ENCODE measurements at places on chromosomes 3 and 15. TPM values are rescaled to one million over a fixed set of nuclear protein-coding genes. Genes with fewer than 3 reads are reported as not detected.

The PGBD4 gene
- total RNA-seq: 0.84 TPM

The TMEM40 gene
- total RNA-seq: not detected

The HCLS1 gene
- total RNA-seq: 1.3 TPM

The FSIP1 gene
- total RNA-seq: 0.73 TPM

GRCh38 chr15:43093026-43093425, 12.8 kb downstream of the UBR1 start:
- peaks cover 36% of the 10 kb centered on the region for H3K36me3 ChIP-seq
- DNase-seq: no peak
- no peaks in the 10 kb centered on the region for H3K4me1 ChIP-seq
- H3K27ac ChIP-seq: no peak overlapping the region
- no peak overlapping the region for H3K4me3 ChIP-seq
- H3K27me3 ChIP-seq: no peaks in the 10 kb centered on the region

GRCh38 chr3:45473841-45474240, 85.5 kb downstream of the LARS2 start:
- no peak overlapping the region for H3K27ac ChIP-seq
- DNase-seq: no peak
- no peaks in the 10 kb centered on the region for H3K4me1 ChIP-seq
- peaks cover 42% of the 10 kb centered on the region for H3K36me3 ChIP-seq
- no peaks in the 10 kb centered on the region for H3K27me3 ChIP-seq
- no peak overlapping the region for H3K4me3 ChIP-seq

DNA sequence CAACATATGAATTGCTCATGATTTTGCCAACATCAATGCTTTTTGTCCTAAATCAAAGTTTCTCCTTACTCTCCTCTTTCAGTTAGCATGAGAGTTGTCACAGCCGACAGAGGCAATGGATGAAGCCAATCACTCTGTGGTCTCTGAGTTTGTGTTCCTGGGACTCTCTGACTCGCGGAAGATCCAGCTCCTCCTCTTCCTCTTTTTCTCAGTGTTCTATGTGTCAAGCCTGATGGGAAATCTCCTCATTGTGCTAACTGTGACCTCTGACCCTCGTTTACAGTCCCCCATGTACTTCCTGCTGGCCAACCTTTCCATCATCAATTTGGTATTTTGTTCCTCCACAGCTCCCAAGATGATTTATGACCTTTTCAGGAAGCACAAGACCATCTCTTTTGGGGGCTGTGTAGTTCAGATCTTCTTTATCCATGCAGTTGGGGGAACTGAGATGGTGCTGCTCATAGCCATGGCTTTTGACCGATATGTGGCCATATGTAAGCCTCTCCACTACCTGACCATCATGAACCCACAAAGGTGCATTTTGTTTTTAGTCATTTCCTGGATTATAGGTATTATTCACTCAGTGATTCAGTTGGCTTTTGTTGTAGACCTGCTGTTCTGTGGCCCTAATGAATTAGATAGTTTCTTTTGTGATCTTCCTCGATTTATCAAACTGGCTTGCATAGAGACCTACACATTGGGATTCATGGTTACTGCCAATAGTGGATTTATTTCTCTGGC, 2.5 kb downstream of the OR4F6 start:
- DNase-seq: no peak
- H3K27ac ChIP-seq: no peak overlapping the region
- no peaks in the 10 kb centered on the region for H3K27me3 ChIP-seq
- H3K4me3 ChIP-seq: no peak overlapping the region
- no peaks in the 10 kb centered on the region for H3K36me3 ChIP-seq

GRCh38 chr3:58164906-58165821, 45.6 kb downstream of the DNASE1L3 start:
- H3K27ac ChIP-seq: peak overlapping the region; percentile 36
- H3K4me3 ChIP-seq: no peak overlapping the region
- peaks cover 97% of the 10 kb centered on the region for H3K36me3 ChIP-seq
- H3K27me3 ChIP-seq: no peaks in the 10 kb centered on the region

GRCh38 chr3:178001670-178002101, 534.5 kb upstream of the KCNMB2 start:
- no peaks in the 10 kb centered on the region for H3K36me3 ChIP-seq
- no peak overlapping the region for H3K4me3 ChIP-seq
- H3K4me1 ChIP-seq: no peaks in the 10 kb centered on the region

Measured in endodermal cell (in vitro differentiated cells).